ENCODE measurements at places on chromosomes 2 and 18. TPM values are rescaled to one million over a fixed set of nuclear protein-coding genes. Genes with fewer than 3 reads are reported as not detected.
A peak's percentile ranks its signal among the peaks of the same experiment; 100 is the strongest.

GRCh38 chr2:23992931-23993330 is 17.0 kb upstream of the MFSD2B start:
- DNase-seq = no peak

- no peak for DNase-seq
Measured at GRCh38 chr2:240405684-240406313, 29.7 kb upstream of the GPC1 start.

- DNase-seq = no peak
Measured at GRCh38 chr2:237171881-237172280, 86.2 kb downstream of the COPS8 start.

DNA sequence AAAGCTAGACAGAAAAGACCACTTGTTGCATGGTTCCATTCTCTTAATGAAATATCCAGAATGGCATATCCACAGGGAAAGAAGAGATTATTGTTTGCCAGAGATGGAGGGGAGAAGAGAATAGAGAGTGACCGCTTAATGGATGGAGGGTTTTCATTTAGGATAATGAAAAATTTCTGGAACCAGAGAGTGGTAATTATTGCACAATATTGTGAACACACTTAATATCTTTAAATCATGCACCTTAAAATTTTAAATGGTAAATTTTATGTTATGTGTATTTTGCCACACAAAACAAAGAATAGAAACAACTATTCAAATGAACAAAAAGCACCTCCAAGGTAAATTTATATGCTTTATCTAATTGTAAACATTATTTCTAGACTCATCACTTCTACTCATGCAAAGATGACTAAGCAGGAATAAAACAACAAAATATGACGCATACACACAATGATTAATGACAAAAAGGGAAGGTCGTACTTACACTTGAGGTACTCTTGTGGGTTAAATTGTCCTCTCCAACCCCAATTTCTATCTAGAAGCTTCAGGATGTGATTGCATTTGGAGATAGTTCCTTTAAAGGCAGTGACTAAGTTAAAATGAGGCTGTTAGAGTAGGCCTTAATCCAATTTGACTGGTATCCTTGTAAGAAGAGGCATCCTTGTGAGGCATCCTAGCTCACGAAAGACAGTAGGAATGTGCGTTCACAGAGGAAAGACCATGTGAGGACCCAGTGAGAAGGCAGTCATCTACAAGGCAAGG is 18.7 kb upstream of the DHRS9 start:
- peak; percentile 19 for DNase-seq

The FAP gene
- total RNA-seq = not detected

DNA sequence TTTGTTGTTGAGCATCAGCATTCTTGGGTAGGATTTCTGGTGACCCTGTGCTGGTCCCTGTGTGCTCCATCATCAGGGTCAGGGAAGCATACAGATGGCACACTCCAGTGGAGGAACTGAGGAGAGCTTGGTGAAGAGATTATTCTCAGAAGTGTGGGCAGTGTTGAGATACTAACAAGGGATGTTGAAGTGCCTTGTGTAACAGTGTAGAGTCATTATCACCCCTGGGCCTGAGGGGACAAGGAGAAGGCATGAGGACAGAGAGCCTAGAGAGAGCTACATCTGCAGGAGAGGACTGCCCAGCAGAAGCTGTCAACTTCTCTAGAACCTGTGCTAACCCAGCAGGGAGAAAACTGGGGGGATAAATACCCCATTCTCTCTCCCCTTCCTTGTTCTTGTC is 189.0 kb downstream of the PLCL1 start:
- DNase-seq = no peak

The NR4A2 gene
- 5.7 TPM for total RNA-seq

GRCh38 chr2:227908266-227909054 is 37.0 kb downstream of the DAW1 start:
- no peak for DNase-seq

The C1GALT1C1L gene
- 2.0 TPM for total RNA-seq

The ACSL3 gene
- 165 TPM for total RNA-seq

DNA sequence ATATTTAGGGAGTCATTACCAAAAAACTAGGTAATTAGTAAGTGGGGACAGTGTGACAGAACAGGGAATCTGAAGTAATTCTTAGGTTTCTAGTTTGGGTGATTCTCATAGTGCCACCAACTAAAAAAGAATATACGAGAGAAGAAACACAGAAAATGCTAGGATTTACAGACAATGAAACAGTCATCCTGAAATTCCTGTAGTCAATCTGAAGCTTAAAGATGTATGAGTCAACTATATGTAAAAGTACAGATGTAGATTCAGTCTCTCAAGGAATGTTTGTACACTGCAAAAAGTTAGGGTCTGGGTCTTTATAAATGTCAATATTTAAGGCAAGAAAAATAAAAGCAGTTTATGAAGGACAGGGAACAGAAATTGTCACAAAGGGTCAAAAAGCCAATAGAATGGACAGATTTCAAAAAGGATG is 107.0 kb downstream of the STRN start:
- DNase-seq = no peak

- DNase-seq = no peak
Measured at GRCh38 chr2:29816651-29817050, 104.7 kb downstream of the ALK start.

The CMPK2 gene
- 0.17 TPM for total RNA-seq

The DOCK10 gene
- 23.9 TPM for total RNA-seq

DNA sequence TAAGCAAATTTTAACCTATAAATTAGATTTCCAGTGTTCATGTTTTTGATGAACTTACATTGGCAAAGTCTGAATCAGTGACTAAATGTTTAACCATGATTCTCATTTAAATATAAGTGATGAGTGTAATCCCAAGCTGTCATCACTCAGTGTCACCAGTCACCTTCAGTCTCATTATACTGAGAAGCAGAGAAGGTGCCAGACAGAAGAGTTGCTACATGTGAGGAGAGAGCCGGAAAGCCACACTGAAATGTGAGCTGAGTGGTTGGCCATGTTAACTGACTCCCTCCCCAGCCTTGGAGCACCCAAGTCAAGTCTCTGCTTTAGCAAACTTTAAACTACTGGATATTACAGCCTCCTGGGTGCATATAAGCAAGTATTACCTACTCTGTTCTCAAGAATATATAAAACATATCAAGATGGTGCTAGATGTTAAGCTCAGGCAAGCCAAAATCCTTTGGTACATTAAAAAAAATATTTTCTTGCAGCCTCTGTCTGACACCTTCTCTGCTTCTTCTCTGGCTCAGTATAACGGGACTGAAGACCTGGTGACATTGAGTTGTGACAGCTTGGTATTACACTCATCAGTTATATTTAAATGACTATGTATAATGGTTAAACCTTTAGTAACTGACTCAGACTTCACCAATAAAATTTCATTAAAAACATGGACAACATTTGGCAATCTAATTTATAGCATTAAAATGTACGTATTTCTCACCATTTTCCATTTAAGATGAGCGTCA is 75.8 kb upstream of the MAP3K20 start:
- DNase-seq = no peak

The COL4A3 gene
- 5.5 TPM for total RNA-seq

- DNase-seq = no peak
Measured at GRCh38 chr2:103004426-103004942, 242.7 kb downstream of the TMEM182 start.

GRCh38 chr18:54774981-54775665 is 53.2 kb upstream of the RAB27B start:
- DNase-seq = no peak

The PRSS56 gene
- total RNA-seq = not detected

- DNase-seq = no peak
Measured at GRCh38 chr2:2098458-2099167, 232.5 kb downstream of the MYT1L start.

DNA sequence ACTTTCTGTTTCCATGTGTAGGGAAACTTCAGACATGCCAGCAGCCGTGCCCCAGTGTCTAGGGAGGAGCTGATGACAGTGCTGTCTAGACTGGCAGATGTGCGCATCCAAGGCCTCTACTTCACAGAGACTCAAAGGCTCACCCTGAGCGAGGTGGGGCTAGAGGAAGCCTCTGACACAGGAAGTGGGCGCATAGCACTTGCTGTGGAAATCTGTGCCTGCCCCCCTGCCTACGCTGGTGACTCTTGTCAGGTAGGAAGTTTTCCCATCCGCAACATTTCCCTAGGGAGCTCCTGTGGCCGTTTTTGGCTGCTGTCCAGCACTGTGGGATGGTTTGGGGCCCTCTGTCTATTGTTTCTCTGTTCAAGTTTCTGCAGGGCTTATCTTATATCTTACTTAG is 143.1 kb upstream of the TTC39C start:
- no peak for DNase-seq

- DNase-seq = no peak
Measured at GRCh38 chr2:74447230-74447999, 5.7 kb upstream of the RTKN start.

The MDH1B gene
- 0.64 TPM for total RNA-seq

- no peak for DNase-seq
Measured at GRCh38 chr2:70084973-70085710, 2.1 kb upstream of the PCBP1 start.

The CABYR gene
- 37.3 TPM for total RNA-seq

The IL1RL1 gene
- total RNA-seq = 4.7 TPM

GRCh38 chr2:28613633-28614501 is 118.0 kb downstream of the PLB1 start:
- DNase-seq = no peak

DNA sequence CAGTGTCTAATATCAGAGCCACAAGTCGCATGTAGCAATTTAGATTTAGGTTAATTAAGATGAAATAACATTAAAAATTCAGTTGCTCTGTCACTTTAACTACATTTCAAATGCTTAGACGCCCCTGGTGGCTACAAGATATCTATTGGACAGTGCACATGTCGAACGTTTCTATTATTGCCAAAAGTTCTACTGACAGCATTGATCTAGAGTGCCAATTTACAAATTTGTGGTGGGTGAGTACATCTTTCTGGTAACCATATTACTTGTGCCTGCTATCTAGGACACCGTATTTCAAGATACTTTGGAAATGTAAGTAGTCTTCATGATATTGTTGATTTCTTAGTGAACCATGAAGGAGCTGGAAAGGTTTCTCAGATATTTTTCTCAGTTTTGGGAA is 20.2 kb downstream of the PIK3C3 start:
- no peak for DNase-seq

- DNase-seq = no peak
Measured at GRCh38 chr18:79469751-79470505, 74.2 kb downstream of the NFATC1 start.

- DNase-seq = no peak
Measured at GRCh38 chr2:142234741-142235140, 103.9 kb upstream of the LRP1B start.

The TWIST2 gene
- total RNA-seq = 13.6 TPM

DNA sequence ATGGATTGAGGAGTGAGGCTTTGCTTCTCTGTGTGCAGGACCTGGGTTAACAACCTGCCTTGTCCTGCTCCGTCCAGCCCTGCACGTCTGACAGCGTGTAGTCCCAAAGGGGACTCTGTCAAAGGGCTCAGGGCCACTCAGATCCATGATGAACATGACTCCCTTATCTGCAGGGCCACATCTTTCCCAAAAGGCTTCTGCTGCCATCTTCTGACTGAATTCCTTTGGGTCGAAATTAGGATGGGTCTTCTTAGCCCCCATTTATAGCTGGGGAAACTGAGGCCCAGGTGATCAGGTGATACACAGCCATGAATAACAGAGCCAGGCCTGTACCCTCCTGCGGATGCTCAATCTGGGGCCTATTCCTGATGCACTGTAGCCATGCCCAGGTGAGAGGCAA is 109.2 kb downstream of the CELF4 start:
- DNase-seq = no peak

- no peak for DNase-seq
Measured at GRCh38 chr2:235523021-235523420, 29.2 kb downstream of the AGAP1 start.

The ZSWIM2 gene
- not detected for total RNA-seq

GRCh38 chr2:43824512-43824911 is 14.1 kb downstream of the ABCG5 start:
- no peak for DNase-seq

The HRH4 gene
- total RNA-seq = 0.12 TPM

GRCh38 chr2:77104554-77104953 is 417.6 kb downstream of the LRRTM4 start:
- DNase-seq = no peak

The LRP1B gene
- total RNA-seq = 4.0 TPM

DNA sequence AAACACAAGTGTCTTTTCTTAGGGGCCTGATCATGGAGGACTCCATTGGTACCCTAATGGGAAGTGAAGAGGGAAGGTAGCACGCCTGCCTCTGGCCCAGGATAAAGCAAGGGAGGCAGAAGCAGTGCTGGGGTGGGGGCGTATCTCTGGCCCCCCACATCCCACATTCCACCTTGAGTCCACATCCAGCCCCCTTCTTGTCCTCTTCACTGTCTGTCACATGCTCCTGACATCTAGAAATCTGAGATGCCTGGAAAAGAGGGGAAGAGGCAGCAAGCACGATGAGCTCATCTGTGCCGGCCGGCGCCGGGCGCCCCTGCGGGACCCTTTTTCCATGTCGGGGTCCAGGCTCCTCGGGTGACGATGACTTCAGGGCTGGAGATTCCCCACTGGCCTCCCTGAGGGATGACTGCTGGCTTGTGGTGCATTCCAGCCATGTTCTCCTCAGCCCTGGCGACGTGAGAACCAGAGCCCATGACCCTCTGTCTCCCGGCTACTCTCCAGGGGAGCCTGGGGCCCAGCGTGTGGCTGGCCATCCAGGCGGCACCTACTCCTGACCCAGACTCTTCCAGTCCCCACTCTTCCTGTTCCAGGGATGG is 277.5 kb downstream of the DYSF start:
- DNase-seq = no peak

GRCh38 chr2:64881037-64881492 is 108.1 kb upstream of the SLC1A4 start:
- peak; percentile 93 for DNase-seq

The ZBTB7C gene
- total RNA-seq = 0.09 TPM

DNA sequence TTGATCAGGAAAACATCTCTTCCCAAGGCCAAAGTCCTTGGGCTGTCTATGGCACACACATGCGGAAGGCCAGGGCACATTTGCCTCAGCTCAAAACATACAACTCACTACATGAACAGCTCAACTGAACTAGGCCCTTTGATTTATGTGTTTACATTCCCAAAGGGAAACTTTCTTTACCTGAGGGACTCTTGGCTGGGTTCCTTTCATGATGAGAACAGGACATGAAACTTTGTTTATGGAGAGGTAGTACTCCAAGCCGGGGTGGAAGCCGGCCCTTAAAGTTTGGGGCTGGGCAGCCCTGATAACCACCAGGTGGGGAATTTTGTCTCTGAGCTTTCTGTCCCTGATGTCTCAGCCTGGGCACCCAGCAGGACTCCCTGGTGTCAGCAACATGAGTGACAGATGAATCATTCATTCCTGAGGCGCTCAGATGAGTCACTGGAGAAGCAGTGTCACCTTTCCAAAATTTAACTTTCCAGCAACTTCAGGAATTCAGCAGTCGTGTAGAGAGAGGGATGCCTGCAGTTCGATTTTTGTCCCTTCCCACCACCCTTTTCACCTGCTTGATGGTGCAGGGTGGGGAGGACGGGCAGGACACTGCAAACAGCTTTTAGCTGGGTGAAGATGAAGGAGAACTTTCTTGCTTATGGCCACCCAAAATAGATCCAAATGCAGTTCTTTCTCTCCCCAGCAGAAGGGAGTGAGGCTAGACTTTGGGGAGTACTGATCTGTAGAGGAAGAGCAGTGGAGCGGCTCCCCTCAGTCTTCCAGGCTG is 331.6 kb downstream of the DYSF start:
- DNase-seq = no peak

The PLEKHA3 gene
- 11.7 TPM for total RNA-seq

The ERBB4 gene
- 0.32 TPM for total RNA-seq

GRCh38 chr18:31740180-31740579 is 20.5 kb downstream of the SLC25A52 start:
- DNase-seq = no peak

The TMEM37 gene
- total RNA-seq = 1.4 TPM

The DYNC1I2 gene
- 70.9 TPM for total RNA-seq

GRCh38 chr2:19068206-19068605 is 290.2 kb downstream of the OSR1 start:
- DNase-seq = no peak
